SK-N-SH (cell line): ENCODE measurements at places on chromosomes 7 and 10. TPM values are rescaled to one million over a fixed set of nuclear protein-coding genes. Genes with fewer than 3 reads are reported as not detected.

- H3K27me3 ChIP-seq, result no peaks in the 10 kb centered on the region
- H3K4me3 ChIP-seq, result no peak overlapping the region
- DNase-seq, result no peak
- no peak overlapping the region for H3K27ac ChIP-seq
- no peaks in the 10 kb centered on the region for H3K36me3 ChIP-seq
Observed at GRCh38 chr10:15084502-15084922, 4.1 kb downstream of the ACBD7 start.

GRCh38 chr10:87918254-87918859 is 54.9 kb downstream of the PTEN start:
- peak overlapping the region; percentile 41; the same call in 1 of the 2 replicates for H3K27ac ChIP-seq
- H3K36me3 ChIP-seq, result peaks cover 40% of the 10 kb centered on the region
- DNase-seq, result no peak
- no peak overlapping the region for H3K4me3 ChIP-seq
- no peaks in the 10 kb centered on the region for H3K27me3 ChIP-seq

DNA sequence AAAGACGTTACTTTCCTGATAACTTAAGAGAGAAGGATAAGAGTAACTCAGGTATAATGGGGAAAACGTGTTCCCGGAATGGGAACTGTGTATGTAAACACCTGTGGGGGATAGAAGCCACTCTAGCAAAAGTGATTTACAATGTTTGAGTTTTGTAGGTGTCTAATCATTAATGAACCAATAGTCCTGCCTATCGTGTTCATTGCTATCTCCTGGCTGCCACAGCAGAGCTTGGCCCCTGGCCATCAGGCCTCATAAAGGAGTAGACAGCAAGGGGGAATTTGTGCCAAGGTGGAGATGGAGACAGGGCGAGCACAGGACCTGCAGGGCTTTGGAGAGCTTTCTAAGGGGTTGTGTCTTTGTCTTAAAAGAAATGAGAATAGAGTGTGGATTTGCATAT is 102.1 kb downstream of the GAD2 start:
- no peak overlapping the region for H3K4me3 ChIP-seq
- no peaks in the 10 kb centered on the region for H3K36me3 ChIP-seq
- no peak overlapping the region for H3K27ac ChIP-seq
- DNase-seq, result no peak
- H3K27me3 ChIP-seq, result no peaks in the 10 kb centered on the region; the same call in 1 of the 2 replicates

DNA sequence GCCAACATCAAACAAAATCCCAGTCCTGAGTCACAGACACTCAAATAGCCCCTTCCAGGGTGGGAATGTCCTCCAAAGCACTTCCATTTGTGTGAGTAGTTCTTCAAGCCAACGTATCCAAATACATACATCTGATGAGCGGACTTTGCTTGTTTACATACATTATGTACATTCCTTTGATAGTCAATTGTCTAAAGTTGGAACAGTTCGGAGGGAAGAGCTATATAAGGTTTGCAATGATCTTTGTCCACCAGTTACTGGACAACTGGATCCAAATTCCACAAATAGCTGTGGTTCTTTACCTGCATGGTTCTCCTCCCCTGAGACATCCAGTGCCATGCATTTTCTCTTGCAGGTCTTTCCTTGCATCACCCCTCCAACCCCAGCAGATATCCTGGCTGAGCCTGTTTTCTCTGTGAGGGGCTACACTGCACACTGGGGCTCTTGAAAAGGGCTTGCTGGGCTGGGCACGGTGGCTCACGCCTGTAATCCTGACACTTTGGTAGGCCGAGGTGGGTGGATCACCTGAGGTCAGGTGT is 4.7 kb upstream of the MGMT start:
- no peak overlapping the region for H3K27ac ChIP-seq
- DNase-seq, result no peak
- peaks cover 6% of the 10 kb centered on the region; the same call in 1 of the 2 replicates for H3K4me1 ChIP-seq
- no peaks in the 10 kb centered on the region for H3K27me3 ChIP-seq
- no peaks in the 10 kb centered on the region for H3K36me3 ChIP-seq
- H3K4me3 ChIP-seq, result no peak overlapping the region

Gene ITGA8
- polyA plus RNA-seq, result not detected in 2 replicates
